ENCODE measurements at places on chromosomes 7 and 10.

- no peak for DNase-seq
Measured at GRCh38 chr7:42065942-42066341, 171.1 kb downstream of the GLI3 start.

DNA sequence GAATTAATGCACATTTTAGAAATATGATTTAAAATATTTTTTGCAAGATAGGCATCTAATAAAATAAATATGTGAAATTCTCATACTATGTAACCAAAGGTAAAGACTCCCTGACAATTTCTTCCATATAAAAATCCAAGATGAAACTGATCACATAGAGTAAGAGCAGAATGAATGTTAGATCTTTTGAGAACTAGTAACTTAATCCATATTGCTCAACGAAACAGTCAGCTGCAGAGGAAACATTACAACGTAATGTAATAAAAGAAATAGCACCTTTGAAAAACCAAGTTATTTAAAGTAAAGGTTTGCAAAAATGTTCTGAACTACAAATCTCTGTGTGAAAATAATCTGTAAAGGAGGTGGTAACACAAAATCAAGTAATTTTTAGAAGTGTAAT lies 28.8 kb downstream of the HACD1 start:
- DNase-seq, result no peak

DNA sequence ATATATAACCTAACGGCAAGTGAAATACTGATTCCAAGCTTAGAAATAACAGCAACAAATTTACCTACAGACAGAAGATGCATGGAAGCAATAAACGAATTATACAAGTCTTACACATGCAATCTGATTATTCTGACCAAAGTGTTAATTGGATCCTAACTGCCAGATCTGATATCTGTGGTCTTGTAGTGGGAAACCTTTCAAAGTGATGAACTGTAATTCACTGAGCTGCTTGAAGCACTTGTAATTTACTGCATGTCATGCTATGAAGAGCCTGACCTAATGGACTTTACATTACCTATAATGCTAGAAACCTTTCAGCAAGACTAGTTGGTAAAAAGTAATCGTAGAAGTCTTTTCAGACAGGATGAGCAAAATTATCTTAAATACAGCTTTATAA lies 205.6 kb downstream of the FOXP2 start:
- DNase-seq, result peak; percentile 22

DNA sequence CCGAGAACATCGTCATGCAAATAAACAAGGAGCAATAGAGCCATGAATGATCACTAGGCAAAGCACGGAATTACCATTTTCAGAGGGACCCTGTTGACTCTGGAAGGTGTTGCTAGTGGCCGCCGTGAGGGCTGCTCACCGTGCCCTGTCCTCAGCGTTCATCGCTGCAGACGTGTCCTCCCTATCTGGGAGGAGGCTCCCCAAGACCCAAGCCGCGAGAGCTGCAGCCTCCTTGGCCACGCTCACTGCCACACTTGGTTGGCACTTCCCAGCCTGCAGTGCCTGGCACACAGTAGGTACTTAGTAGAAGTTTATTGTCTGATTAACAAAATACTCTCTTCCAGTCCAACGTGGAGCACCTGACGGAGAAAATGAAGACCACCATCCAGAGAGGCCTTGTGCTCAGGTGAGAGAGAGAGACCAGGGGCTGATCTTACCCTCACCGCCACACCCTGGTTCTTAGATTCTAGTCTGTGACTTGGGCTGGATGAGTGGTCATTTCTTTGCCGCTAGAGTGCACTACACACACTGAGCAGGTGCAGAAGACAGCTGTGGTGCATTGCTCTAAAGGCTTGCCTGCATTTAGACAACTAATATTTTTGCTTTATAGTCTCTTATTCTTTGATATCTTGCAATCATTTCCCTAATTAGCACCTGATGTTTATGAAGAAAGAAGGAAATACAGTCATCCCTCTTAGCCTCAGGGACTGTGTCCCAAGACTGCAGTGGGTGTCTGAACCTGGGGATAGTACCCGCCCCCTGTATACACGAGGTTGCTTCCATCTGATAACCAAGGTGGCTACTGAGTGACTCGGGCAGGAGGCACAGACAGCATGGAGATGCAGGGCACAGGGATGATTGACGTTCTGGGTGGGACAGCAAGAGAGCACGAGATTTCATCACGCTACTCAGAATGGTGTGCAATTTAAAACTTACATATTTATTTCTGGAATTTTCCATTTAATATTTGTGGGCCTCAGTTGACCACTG lies 40.3 kb downstream of the PITRM1 start:
- DNase-seq, result no peak

DNA sequence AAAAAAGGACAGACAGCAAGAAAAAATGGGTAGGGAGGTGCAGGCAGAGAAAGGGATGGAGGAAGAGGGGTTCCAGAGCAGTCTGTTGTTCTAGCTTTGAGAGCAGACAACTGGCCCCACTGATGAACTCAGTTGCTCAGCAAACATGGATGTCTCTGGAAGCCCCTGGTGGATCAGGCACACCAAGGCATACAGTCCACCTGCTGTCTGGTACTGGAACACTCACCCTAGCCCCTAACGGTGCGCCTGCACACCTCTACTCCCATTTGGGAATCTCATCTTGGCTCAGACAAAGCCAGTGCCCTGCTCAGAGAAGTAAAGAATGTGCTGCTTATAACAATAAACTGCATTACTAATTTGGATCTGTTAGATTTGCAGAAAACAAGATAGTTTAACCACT lies 7.7 kb downstream of the MACROH2A2 start:
- DNase-seq, result no peak

- no peak for DNase-seq
Measured at GRCh38 chr7:17432793-17433192, 134.3 kb downstream of the AHR start.

GRCh38 chr10:69160809-69161241 lies 19.2 kb upstream of the SUPV3L1 start:
- no peak for DNase-seq

DNA sequence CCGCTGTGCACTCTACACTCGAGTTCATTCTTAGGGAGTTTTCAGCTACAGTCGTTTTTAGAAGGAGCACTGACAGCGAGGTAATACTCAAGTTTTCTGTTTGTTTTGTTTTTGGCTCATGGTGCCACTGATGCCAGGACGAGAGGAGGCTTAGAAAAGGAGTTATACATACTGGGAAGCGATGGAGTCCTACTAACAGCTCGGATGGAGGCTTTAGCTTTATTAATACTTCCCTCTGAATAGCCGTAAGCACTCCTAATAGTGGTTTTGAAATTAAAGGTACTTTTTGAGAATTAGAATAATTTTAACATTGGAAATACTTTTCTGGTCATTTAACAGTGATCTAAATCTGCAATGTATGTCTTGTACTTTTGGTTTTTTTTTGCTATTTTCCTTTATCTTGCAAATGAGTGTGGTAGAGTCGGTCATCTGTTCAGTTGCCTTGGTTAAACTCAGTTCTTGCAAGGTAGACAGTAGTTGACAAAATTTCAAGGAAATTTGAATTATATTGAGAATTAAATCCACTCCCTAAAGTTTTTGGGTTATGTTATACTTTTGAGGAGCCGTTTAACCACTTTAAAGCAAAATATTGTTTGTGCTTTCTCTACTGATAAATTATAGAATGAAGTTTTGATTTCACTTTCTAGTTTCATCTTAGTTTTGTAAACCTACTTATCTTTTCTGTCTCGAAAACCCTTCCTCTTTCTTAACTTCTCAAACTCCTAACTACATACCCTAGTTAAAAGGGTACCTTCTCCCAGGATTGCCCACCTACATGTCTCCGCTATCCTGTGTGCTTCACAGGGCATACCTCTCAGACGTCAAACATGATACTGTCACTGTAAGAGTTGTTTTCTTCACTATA lies 1.5 kb downstream of the HBP1 start:
- DNase-seq, result no peak

DNA sequence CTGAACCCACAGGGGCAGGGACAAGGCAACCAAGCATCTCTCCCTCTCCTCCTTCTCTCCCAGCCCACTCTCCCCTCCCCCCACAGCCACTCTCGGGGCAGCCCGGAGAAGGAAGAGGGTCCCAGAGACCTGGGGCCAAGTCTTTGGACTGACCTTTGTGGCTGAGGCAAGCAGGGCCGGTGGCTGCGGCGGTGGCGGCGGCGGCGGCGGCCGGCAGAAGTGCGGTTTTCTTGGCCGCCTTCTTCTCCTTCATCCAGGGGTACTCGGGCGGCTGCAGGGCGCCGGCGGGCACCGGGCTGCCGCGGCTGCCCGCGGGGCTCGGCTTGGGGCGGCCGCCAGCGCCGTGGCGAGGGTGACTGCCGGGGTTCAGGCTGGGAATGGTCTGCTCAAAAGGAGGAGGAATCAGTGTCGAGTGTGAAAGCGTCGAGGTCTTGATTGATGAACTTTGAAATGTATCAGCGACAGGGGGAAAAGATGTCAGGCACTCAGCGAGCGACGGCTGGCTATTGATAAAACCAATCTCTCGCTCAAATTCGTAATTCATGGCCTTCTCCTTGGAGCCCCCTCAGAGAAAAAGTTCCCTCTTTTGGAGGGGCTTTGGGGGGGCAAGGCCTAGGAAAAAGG lies 414 bp downstream of the HOXA2 start:
- no peak for DNase-seq

- no peak for DNase-seq
Measured at GRCh38 chr7:73352784-73353183, 24.8 kb downstream of the FKBP6 start.

- no peak for DNase-seq
Measured at GRCh38 chr10:47088656-47089354, 177.6 kb downstream of the PTPN20 start.

GRCh38 chr7:112452102-112452888 lies 2.0 kb downstream of the IFRD1 start:
- no peak for DNase-seq

GRCh38 chr10:110432814-110433565 lies 64.7 kb upstream of the DUSP5 start:
- DNase-seq, result no peak

- DNase-seq, result no peak
Measured at GRCh38 chr7:44764081-44764480, 15.4 kb downstream of the ZMIZ2 start.

DNA sequence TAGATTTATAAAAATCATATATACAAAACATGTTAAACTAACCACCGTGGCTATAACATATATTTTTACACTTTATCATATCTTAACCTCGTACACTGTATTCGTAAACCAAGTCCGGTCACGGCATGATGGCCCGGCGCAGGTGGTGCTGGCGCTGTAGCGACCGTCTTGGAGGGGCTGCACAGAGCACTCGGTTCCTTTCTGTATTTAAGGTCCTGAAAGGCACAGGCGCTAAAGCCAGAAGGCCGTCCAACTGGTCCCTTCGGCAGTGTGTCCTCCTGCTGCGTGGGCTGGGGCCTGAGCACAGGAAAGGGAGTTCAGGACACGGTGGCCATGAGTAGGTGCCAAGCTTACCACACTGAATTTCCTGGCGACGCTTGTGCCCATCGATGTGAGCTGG lies 33.8 kb downstream of the AMZ1 start:
- no peak for DNase-seq

DNA sequence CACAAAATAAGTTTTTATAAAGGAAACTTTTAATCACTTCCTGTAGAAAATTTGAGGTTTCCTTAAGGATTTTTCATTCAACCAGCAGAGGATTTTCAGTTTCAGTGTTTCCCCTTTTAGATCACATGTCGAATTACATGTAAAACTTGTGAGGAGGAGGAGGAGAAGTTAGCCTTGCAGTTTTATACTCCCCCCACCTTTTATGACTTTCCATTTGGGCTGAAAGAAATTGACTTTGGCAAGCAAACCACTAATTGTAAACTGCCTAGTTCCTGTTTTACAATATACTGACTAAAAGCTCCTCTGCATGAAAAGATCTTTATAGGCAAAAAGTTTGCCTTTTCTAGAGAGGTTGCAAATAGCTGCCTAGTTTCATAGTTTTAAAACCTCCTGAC lies 3.0 kb downstream of the BAMBI start:
- DNase-seq, result no peak

DNA sequence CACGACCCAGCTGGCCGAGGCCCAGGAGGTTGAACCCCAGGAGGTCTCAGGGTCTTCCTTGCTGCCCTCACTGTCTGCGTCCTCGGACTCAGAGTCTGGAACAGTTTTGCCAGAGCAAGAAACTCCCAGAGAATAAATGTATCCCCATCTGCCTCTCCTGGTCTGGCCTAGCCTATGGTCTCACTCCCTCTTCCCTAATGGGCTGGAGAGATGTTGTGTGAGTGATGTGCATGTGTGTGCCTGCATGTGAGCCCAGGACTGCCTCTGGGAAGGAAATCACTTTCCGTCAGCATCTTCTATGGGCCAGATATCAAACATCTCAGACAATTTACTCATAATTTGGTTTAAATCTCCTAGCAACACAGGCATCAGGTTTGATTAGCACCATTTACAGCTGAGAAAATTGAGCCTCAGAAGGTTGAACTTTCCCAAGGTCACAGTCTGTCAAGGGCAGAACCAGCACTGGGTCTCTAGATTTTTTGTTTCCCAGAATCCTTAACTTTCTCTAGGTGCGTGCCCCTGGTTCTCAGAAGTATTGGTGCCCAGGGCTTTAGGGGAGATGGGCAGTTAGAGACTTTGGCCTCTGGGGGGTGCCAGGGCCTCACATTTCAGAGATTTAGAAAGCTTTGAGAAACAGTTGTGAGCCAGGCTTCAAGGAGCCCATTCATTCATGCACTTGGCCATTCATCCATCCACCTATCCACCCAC lies 4.9 kb downstream of the TMEM270 start:
- no peak for DNase-seq

- no peak for DNase-seq
Measured at GRCh38 chr7:132141109-132141508, 435.2 kb downstream of the PLXNA4 start.

- no peak for DNase-seq
Measured at GRCh38 chr10:79380946-79381721, 33.9 kb downstream of the PPIF start.

- DNase-seq, result no peak
Measured at GRCh38 chr10:77636967-77637531, 559 bp downstream of the KCNMA1 start.

- no peak for DNase-seq
Measured at GRCh38 chr7:30644286-30644955, 37.8 kb downstream of the CRHR2 start.

DNA sequence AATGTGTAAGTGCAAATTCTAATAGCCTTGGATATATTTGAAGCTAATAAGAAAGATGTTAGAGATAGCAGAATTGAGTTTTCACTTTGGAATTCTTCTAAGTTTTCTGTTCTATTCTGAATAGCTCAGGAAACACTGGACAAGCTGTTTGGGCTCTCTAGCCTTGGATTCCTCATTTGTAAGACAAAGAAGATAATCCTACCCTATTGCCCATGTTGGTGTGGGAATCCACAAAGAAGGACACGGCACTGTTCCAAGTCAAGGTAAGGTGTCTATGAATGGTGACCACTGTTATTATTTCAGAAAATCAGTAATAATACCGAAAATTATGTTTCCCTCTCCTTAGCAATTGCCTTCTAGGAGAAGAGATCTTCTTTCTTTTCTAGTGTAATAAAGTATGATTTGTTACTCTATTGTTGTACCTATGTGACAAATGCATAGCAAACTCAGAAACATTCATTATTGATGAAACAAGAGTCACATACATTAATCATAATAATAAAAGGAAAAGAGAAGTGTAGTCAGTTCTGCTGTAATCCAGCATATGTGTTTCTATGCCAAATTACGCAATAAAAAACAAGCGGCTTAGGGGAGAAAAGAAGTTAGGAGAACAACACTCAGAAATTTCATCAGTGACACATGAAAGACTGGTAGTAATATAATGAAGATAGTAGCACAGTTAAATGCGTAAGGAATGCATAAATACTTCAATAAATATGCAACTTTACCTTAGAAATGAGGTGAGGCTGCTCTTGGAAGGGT lies 1012.3 kb upstream of the PHF14 start:
- DNase-seq, result no peak
